ENCODE measurements at places on chromosomes 2 and 18.

DNA sequence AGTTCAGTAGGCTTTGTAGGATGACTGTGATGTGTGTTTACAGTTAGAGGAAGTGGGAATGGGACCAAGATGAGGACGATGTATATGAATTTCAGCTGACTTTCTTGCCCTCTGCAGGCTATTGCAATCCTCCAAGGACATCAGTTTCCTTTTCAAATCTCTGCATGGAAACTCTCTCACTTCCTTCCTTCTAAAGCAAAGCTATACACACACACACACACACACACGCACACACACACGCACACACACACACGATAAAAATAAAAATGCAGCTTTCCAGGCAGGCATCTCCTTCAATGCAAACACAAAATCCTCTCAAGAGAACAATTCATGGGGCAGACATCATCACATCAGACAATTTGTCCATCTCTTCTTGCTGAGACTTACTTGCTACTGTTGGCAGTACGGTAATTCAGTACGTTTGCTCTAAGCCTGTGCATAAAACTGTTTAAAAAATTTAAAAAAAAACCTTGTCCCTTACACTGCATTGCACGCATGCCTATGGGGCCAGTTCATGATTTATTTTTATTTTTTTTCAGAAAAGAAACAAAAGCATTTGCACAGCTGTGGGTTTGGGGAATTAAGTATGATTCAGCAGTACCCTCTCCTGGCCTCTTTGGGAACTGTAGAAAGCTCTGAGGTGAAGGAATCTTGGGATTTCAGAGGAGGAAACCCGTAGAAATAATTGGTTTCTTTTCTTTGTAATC lies 27.1 kb upstream of the ICOS start:
- DNase-seq = peak; percentile 11

- no peak for DNase-seq
Observed at GRCh38 chr2:125397535-125398251, 1258.3 kb upstream of the GYPC start.

GRCh38 chr2:120812866-120813265 lies 77.2 kb downstream of the GLI2 start:
- DNase-seq = no peak

GRCh38 chr2:932320-933115 lies 18.1 kb upstream of the SNTG2 start:
- DNase-seq = no peak

DNA sequence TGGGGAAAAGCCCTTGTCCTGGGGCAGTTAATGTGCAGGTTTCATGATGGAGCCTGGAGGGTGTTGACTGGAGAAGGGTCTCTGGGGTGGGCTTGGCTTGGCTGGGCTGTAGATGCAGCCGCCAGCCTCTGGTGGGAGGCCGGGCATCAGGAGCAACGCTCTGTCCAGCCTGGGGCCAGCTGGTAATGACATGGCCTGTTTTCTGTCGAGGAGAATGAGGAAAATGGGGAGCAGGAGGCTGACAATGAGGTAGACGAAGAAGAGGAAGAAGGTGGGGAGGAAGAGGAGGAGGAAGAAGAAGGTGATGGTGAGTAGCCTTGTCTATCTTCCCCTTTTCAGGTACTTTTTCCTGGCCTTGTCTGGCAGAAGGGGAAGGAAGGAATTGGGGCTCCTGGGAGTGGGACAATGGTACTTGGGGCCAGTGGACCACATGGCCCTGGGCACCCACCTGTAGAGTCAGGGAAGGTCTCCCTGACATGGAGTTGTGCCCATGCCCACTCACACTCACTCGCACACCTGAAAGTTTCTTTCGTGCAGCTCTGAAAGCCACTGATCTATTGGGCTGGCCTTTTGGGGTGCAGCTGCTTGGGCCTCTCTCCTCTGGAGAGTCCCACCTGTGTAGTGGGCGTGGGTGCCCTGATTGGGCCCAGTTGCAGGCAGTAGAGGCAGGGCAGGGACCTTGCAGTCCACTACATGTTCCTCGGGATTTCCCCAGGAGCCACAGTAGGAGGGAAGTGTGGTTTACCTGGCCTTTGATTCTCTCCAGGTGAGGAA lies 3.5 kb downstream of the PTMA start:
- DNase-seq = peak; percentile 28

- no peak for DNase-seq
Observed at GRCh38 chr2:11286323-11286722, 58.1 kb downstream of the ROCK2 start.

DNA sequence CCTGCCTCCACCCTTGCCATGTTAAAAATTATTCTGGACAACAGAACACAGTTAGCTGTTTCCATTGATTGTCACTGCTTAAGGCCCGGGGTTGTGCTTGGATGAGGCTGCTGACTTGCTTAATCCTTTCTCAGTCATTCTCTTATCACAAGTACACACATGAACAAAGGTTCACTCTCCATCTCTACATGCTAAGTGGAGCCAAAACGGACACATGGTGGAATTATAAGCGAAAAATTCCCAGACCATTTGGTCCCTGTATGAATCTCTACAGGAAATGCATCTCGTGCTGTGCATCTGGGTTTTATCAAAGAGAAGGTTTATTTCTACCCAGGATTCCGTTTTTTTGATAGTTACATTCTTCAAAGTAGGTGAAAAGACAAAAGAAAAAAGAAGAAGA lies 177.5 kb upstream of the ETAA1 start:
- DNase-seq = no peak

DNA sequence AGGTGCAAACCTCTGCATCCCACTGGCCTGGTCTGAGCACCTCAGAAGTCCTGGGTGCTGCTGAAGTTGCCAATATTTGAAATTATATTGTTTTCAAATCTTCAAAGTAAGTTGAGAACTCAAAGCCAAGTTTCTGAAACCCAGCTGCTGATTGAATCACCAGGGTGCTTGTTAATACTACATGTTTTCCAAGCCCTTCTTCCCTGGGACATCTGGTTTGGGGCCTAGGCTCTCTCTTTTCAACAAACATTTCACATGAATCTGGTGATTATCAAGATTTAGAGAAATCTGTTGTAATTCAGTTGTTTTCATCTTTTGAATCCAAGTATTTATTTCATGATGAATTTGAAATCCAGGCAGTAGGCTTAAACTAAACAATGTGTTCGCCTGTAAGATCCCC lies 24.4 kb downstream of the MLPH start:
- DNase-seq = no peak

- no peak for DNase-seq
Observed at GRCh38 chr2:155690785-155691184, 641.7 kb downstream of the NR4A2 start.

DNA sequence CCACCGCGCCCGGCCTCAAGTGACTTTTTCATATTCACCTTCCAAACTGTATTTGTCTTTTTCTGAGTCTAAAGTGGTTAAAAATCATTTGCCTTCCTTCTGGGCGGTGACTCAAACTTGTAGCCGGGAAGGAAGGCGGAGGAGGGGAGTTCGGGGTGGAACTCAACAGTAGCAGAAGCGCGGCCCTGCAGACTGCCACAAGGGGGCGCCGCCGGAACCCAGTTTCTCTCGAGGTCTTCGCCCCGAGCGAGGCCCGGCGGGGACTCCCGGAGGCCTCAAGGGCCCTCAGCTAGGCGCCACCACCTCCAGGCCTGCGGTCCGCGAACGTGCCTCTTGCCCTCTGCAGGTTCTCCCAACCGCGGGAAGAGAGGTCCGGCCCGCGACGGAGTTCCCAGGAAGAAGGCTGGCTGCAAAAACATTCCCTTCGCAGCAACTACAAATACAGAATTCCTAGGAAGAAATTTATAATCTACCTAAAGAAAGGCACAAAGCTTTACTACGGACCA lies 16.8 kb upstream of the ITM2C start:
- peak; percentile 95 for DNase-seq

GRCh38 chr2:189265696-189266320 lies 86.2 kb upstream of the COL5A2 start:
- no peak for DNase-seq

- DNase-seq = no peak
Observed at GRCh38 chr18:48036226-48036625, 105.8 kb upstream of the SMAD2 start.

DNA sequence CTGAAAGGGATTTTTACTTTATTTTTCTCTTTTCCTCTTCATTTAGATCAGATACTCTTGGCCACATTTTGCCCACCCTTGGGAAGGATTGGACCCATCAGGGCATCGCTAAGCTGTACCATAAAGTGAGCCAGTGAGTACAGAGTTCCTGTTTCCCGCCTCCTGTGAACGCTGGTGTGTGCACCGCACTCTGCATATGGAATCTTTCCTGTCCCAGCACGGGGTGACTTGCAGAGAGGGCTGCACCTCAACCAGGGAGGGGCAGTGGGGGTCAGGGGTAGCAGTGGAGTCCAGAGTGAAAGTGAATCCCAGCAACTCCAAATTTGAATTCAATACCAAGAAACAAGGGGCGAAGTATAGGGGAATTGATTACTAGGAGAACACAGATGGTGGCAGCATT lies 58.6 kb downstream of the LPIN1 start:
- no peak for DNase-seq

DNA sequence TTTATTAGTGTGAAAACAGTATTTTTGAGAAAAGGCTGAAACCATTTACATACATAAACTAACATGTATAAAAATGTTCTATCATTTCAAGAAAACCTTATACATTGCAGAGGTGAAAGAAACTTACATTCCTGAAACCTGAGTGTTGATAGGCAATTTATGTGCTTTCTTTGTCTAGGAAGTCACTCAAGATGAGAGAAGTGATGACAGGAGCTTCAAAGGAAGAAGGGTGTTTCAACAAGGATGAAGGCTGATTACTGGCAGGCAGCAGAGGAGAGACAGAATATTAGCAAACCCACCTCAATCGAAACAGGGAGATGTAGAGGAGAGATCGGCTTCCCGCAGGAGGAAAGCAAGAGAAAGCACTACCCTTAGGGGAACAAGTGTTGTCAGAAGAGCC lies 124.9 kb downstream of the PRELID3A start:
- DNase-seq = no peak

GRCh38 chr18:30103881-30104280 lies 938.7 kb downstream of the DSC3 start:
- no peak for DNase-seq

GRCh38 chr2:213958086-213958485 lies 452.8 kb upstream of the VWC2L start:
- DNase-seq = no peak

- no peak for DNase-seq
Observed at GRCh38 chr18:46084431-46084830, 12.4 kb upstream of the PSTPIP2 start.

DNA sequence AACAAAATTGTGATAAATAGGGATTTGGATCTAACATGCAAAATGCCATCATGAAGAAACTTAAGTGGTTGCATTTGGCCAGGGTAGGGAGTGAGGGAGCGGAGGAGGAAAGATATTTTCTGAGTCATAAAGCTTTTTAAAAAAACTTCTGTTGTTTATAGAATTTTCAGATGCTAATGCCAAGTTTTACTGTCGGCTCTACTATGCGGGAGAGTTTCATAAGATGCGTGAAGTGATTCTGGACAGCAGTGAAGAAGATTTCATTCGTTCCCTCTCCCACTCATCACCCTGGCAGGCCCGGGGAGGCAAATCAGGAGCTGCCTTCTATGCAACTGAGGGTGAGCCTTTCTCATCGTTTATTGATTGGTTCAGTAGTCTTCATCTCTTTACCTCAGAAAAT lies 56.0 kb upstream of the PTH2R start:
- no peak for DNase-seq

DNA sequence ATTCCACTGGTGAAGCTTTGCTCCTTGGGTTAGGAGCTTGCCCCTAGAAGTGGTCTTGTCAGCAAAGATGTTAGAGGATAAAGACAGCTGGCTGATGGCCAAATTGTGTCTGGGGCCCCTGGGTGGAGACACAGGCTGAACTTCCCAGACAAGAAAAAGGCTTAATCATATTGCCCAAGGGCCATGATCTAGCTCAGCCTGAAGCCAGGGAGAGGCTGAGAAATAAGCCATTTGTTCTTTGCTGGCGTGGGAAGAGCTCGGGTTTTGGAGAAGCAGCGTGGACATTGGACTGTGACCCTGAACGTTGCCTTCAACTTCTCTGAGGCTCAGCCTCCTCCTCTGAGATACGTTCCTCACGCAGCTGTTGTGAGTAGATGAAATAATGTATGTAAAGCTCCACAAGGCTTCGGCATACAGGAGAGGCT lies 153.0 kb downstream of the ZFP36L2 start:
- peak; percentile 11 for DNase-seq

- DNase-seq = no peak
Observed at GRCh38 chr2:137117385-137117784, 352.0 kb downstream of the THSD7B start.

GRCh38 chr2:69384618-69385081 lies 2.4 kb downstream of the GFPT1 start:
- no peak for DNase-seq

GRCh38 chr18:36415625-36416024 lies 118.1 kb downstream of the FHOD3 start:
- DNase-seq = no peak

GRCh38 chr2:79861059-79861374 lies 348.2 kb downstream of the CTNNA2 start:
- no peak for DNase-seq

- DNase-seq = no peak
Observed at GRCh38 chr2:352696-353095, 64.8 kb upstream of the ALKAL2 start.

- no peak for DNase-seq
Observed at GRCh38 chr2:64818664-64819060, 164.9 kb upstream of the SERTAD2 start.

GRCh38 chr18:35938562-35938961 lies 33.9 kb upstream of the RMP24 start:
- no peak for DNase-seq

GRCh38 chr2:194566907-194567660 lies 1089.9 kb upstream of the SLC39A10 start:
- no peak for DNase-seq

GRCh38 chr18:48445540-48445939 lies 36.4 kb upstream of the ZBTB7C start:
- DNase-seq = peak; percentile 83

- DNase-seq = no peak
Observed at GRCh38 chr2:64881037-64881492, 108.1 kb upstream of the SLC1A4 start.

DNA sequence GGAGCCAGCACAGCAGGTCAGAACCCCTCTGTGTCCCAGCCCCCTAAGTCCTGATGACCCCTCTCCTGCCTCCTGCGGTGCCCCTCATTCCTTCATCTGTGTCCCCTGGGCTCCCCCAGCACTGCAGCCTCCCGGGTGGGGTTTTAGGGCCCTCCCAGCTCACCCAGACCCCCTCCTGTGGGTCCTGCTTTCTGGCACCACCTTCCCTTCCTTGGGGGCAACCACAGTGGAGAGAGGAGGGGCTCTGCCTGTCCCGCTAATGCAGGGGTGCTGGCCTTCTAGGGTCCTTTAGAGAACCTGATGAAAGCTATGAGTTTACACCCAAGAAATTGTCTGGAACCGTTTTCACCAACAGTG lies 42.7 kb upstream of the ALPP start:
- DNase-seq = peak; percentile 4
